ENCODE measurements at places on chromosomes 2 and 18.

DNA sequence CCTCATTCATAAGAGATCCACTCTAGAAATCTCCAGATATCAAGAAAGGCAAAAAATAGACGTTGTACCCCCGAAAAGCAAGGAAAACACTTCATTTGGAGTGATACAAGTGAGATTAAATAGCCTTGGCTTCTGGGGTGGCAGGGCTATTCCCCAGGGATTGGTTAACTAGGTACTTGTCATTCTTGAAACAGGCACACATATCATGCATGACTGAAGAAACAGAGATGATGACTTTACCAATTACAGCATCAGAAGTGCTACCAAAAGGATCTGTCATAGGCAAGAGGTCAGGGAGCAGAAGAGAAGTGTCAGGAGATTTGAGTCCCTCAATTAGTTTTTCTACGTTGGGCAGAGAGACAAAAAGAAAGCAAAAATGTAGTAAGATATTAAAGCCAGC, 45.2 kb upstream of the NFU1 start:
- DNase-seq = no peak

DNA sequence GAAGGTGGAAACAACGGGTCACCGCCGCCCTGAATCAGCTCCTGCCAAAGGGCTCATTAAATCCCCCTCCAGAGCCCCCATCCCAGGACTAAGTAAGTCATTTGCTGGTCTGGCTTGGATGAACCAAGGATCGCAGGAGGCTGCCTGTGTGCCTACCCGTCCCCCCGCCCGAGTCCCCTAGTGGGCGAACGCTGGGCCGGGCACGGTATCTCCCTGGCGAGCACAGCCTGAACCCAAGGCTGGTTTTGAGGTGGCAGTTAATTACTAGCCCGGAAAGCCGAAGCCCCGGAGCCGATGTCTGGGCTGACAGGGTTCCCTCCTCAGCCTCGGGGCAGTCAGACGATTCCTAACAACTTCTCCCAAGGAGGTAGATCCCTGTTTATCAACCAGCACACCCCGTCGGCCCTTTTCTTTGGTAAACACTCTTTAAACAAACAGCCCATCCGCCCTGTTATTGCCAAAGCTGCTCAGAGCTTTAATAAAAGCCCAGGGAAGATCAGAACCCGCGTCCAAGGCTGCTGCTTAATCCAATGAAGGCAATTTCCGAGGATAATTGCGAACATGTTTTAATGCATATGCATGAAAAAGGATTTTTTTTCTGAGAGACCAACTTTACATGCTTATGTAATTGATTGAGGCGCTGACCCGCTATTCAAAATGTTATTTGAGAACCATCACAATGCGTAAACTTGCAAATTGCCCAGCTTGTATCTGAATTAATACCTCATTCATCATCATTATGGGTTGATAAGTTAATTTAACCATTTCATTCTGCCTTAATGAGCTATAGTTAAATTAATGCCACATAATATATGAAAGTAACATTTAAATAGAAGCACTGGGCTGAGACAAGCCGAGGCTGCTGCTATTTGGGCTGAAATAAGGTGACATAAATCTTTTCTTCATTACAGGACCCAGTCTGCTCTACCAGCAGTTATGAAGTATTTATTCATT, 10.5 kb downstream of the EVX2 start:
- no peak for DNase-seq

DNA sequence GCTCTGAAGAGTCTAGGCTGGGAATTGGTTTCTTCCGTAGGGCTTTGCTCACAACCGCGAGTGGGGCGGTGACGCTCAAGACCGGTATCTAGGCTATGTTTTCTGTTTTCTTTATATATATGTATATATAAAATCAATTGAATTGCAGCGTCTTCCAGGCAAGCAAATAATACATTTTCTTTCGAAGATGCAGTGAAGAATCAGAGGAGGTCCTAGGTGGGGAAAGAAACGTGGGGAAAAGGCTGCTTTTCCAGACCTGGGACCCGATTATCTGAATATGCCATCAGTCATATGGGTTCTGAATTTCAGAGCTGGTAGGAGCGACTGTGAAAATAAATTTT, 714 bp upstream of the SCN9A start:
- DNase-seq = no peak

DNA sequence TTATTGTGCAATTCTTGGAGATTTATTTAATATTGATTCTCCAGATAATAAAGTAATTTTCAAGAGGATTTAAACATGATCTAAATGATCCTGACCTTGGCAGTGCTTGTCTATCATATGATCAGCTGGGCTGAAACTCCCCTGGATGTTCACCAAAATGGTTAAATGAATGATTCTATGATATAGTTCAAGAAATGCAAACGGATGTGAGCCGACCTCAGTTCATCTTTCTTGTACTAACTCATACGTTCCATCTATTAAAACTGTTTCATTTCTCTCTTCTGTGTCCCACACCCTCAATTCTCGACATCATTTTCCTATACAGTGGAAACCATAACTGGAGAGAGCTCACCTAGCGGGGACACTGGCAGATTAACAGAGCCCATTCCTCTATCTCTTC, 281.7 kb upstream of the CCDC68 start:
- DNase-seq = no peak

DNA sequence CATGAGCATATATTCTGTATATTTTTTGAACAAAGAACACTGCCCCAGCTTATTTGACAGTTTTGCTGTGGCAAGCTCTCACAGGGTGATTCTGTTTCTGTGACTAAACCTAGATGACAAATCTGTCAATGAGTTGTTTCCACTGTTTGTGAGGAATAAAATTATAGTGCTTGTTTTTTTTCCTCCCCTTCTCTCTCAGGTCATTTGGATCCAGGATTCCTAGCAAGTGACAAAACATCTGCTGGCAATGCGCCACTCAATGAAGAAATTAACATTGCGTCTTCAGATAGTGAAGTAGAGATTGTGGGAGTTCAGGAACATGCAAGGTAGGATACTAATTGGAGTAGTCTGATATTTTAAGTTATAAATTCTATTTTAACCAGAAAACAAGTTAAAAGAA, 149.3 kb downstream of the HAUS1 start:
- DNase-seq = no peak

DNA sequence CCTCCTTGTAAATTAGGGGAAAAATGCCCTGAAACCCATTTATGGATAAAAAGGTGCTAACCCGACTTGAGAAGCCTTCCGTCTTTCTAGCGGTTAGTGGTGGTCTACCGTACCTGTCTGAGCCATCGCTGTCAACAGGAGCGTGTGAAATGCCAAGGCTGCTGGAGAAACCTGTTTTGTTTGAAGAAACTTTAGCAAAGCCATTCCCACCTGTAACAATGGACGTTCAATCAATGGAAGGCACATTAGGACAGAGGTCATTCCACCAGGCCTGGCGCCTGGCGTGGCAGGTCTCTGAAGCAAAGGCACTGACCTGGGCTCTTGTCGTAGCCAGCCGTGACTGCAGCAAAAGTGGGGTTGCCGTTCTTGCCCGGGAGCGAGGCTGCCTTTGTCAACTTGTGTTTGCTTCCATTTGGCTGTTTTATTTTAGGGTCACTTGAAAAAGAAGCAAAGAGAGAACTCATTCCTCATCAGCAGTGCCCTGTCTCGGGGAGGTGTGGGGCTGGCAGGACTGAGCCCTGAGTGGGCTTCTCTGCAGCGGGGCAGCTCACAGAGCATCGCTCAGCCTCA, 47.2 kb downstream of the ZAP70 start:
- no peak for DNase-seq

GRCh38 chr2:122739732-122740593, 984.5 kb downstream of the TSN start:
- no peak for DNase-seq

GRCh38 chr2:8414946-8415879, 266.6 kb upstream of the ID2 start:
- no peak for DNase-seq

DNA sequence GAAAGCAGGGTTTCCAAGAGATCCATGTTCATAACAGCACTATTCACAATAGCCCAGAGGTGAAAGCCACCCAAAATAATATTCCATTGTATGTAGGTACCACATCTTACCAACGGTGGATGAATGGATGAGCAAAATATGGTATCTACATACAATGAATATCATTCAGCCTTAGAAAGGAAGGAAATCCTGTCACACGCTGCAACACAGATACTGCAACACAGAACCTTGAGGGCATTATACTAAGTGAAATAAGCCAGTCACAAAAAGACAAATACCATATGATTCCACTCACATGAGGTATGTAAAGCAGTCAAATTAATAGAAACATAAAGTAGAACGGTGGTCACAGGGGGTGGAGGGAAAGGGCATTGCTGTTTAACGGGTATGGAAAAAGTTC, 155.7 kb downstream of the DTNB start:
- no peak for DNase-seq

GRCh38 chr2:38409156-38410102, 32.4 kb upstream of the ATL2 start:
- no peak for DNase-seq

- no peak for DNase-seq
Measured at GRCh38 chr2:588074-588645, 89.0 kb downstream of the TMEM18 start.

DNA sequence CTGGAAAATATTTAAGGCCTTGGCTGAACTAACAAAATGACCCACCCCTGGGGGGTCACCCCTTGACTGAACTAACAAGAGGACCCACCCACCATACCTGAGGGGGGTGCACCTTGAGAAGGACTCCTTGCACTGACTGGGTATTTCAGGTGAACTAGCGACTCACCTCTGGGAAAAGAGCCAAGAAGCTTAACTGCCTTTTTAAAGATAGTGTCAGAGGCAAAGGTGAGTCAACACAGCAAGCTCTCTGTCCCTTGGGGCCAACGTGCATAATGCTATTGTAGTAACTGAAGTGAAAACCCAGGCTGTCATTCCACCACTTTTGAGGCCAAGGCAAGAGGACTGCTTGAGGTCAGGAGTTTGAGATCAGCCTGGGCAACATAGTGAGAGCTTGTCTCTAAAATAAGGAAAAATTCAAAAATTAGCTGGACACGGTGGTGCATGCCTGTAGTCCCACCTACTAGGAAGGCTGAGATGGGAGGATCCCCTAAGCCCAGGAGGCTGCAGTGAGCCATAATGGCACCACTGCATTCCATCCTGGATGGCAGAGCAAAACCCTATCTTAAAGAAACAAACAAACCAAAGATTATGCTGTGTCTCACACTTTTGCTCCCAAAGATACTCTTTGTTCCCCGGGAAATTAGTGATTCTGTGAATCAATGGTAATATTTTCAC, 36.4 kb upstream of the ZCCHC2 start:
- DNase-seq = no peak

GRCh38 chr2:229133155-229133772, 137.8 kb downstream of the PID1 start:
- DNase-seq = no peak

- no peak for DNase-seq
Measured at GRCh38 chr2:240799033-240799820, 20.8 kb downstream of the KIF1A start.

DNA sequence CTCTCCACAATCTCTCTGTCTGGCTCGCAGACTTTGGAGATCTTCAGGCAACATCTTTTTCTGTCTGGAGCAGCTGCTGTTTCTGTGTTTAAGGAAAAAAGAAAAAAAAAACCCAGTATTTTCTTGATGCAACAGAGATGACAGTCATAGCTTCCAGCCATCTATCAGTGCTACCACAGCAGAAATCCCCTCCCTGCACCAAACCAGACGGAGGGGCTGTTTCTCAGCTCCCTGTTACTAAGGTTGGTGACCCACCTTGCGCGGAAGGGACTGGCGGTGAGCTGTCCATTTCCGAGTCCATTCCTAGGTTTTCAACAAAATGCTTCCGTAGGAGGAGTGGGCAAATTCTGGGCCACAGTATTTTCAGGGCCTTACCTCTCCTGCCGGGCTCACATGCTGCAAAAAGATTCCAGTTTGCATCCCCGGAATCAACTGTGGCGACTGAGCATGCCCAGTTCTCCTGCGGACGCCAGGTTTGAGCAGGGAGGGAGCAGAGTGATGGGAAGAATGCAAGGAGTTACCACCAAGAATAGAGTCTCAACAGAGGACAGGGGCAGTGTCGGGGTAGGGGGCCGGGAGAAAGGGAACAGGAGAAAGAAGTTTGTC, 1.2 kb downstream of the SLC4A10 start:
- no peak for DNase-seq

- DNase-seq = no peak
Measured at GRCh38 chr2:239590276-239590675, 189.5 kb upstream of the HDAC4 start.

GRCh38 chr2:213010106-213010779, 141.2 kb downstream of the IKZF2 start:
- no peak for DNase-seq

GRCh38 chr2:111662771-111663470, 221.1 kb downstream of the ANAPC1 start:
- DNase-seq = no peak

DNA sequence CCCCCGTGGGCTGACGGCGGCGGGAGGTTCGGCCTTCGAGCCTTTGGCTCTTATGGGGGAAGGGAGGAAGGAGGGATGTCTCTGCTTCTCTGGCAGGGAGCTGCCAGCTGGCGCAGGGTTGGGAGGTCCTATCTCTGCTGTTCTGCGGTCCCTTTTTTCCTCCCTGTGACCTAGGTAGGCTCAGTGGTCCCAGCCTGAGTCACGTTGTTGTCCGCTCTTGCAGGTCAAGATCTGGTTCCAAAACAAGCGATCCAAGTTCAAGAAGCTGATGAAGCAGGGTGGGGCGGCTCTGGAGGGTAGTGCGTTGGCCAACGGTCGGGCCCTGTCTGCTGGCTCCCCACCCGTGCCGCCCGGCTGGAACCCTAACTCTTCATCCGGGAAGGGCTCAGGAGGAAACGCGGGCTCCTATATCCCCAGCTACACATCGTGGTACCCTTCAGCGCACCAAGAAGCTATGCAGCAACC, 2.5 kb downstream of the DLX1 start:
- DNase-seq = no peak

GRCh38 chr18:26662996-26663395, 114.6 kb upstream of the KCTD1 start:
- no peak for DNase-seq

DNA sequence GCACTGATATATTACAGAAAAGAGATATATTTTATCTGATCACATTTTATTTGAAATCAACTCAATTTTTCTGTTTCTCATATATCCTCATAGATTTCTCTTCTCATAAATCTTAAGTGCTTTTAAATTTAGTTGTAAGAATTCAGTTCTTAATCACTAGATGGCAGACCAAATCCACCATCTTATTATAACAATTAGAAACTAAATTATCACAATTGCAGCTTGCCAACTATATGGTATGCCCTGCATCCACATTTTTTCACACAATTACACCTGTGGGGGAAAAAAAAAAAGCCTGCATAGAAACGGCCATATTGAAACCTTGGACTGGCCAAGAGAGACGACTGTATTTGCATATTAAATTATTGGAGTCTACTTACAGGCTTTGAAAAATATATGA, 64.4 kb downstream of the COL5A2 start:
- no peak for DNase-seq

- DNase-seq = no peak
Measured at GRCh38 chr18:24112874-24113615, 25.8 kb upstream of the CABYR start.

Data from D721Med (cell line).